ENCODE measurements at places on chromosomes 7 and 10.

DNA sequence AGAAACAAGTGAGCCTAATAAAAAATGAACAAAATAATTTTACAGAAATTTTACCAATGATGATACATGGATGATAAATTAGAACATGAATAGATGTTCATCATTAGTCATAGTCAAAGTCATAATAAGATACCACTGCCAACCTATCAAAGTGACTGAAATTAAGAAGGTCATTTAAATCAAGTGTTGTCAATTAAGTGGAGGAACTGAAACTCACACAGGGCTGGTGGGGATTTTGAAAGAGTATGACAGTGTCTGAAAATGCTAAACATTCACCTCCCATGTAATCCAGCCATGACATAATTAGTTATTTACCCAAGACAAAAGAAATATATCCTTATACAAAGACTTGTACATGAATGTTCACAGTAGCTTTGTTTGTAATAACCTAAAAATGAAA, 57.1 kb upstream of the DYNC1I1 start:
- no peak for DNase-seq

GRCh38 chr7:82036146-82036886, 266.5 kb upstream of the HGF start:
- peak; percentile 73 for DNase-seq

DNA sequence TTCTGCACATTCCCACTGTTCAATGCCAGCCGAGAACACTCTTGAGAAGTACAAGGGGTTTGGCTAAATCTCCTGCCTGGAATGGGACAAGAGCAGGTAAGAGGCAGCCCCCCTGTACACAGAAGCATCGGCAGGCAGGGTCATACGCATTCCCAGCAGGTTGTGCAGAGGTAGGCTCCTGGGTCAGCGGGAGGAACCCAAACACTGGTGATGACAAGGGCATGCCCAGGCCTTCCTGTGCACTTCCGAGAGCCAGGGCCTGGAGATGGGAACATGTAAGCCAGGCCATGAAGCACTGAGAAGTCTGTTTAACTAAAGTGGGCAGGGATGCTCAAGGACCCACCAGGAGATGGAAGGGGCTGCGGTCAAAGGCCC, 130.3 kb upstream of the CHST15 start:
- no peak for DNase-seq

DNA sequence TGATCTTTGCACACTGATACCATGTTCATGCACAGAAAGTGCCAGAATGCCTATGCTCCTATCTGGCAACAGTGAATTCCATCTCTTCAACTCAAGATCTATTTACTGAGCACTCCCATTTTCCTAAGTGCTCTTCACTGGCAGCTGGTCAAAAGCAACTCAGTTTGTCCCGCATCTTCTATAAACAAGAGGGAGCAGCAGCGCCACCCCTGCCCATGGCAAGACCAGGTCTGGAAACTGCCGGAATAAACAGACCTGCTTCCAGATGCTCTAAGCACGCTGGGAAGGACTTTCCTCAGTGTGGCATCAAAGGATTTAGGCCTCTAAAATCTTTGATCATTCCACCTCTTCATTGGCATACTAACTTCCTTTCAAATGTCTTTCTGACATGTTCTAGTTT, 104.4 kb upstream of the MACROH2A2 start:
- no peak for DNase-seq

GRCh38 chr7:123624527-123625183, 23.0 kb downstream of the ASB15 start:
- DNase-seq, result peak; percentile 51

DNA sequence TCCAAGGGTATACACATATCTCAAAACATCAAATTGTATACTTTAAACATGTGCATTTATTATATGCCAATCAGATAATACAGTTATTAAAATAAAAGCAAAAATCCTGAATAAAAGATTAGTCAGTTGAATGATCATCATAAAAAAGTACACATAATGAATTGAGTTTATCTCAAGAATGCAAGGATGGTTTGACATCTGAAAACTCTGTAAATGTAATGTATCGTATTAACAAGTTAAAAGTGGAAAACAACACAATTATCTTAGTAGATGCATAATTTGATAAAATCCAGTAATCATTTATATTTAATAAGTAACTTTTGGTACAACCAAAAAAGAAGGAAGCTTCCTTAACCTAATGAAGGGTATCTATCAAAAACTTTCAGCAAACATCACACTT, 86.6 kb downstream of the COL28A1 start:
- no peak for DNase-seq

DNA sequence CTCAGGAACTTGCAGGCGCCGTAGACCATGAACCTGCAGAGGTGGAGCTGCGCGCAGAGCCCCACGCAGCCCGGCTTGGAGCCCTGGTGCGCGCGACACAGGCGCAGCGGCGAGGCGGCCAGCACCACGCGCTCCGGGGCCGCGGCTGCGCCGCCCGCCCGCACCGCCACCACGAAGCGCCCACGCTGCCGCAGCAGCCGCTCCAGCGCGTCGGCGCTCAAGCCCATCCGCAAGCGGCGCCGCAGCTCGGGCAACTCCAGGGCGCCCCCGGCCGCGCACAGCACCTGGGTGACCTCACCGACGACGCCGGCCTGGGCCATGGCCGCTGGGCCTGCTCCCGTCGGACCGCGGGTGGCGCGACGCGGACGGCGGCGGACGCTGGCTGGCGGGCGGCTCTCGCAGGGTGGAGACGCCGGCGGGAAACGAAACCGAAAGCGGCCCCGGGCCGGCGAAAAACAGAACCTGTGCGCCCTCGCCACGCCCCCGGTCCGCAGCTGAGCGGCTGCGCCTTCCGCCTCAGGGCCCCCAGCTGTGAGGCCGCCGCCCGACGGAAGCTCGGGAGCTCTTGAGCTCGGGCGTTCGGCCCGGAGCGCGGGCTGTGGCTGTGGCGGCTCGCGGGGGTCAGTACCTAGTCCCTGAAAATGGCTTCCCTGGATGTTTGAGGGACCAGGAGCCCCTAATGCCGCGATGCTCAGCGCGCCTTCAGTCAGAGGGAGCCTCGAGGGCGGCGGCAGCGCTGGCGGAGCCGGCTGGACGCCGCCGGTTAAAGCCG, at the start of gene PARP12:
TSS of gene PARP12 (minus strand) at position 424 of the 772 bp plus-strand sequence. CDS start at position 320, 104 bp downstream.
- peak; percentile 70 for DNase-seq

DNA sequence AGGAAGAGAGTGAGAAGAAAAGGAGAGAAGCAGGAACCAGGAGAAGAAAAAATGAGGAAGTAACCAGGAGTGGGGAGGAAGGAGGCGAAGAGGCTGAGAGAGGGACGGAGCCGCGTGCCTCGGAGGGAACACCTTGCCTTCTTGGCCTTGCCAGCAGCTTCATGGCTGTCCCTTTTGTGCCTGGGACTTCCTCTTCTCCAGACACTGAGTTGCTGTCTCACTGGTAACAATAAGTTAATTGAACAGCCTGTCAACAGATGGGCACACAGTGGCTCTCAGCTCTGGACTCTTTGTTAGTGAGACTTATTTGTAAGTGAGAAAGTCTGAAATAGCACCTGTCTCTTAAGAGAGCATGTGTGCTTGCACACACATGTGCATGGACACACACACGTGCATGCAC, 83.2 kb downstream of the GATA3 start:
- no peak for DNase-seq

DNA sequence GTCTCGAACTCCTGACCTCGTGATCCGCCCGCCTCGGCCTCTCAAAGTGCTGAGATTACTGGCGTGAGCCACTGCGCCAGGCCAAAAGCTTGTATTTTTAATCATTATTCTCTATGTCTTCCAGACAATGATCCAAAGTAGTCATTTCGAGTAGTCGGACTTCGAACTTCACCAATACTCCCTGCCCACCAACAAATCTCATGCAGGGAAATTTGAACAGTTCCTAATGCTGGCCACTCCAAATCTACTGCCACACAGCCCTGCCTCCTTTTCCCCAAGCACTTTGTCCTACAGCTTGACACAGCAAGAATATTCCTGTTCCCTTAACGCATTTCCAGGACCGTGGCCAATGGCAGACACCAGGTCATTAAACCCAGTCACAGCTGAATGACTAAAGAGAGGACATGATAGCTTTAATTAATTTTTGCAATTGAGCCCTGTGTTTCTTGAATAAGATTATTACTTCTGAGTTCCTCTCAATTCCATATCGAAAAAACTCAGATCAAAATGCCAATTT, 142.3 kb upstream of the NRP1 start:
- DNase-seq, result no peak

DNA sequence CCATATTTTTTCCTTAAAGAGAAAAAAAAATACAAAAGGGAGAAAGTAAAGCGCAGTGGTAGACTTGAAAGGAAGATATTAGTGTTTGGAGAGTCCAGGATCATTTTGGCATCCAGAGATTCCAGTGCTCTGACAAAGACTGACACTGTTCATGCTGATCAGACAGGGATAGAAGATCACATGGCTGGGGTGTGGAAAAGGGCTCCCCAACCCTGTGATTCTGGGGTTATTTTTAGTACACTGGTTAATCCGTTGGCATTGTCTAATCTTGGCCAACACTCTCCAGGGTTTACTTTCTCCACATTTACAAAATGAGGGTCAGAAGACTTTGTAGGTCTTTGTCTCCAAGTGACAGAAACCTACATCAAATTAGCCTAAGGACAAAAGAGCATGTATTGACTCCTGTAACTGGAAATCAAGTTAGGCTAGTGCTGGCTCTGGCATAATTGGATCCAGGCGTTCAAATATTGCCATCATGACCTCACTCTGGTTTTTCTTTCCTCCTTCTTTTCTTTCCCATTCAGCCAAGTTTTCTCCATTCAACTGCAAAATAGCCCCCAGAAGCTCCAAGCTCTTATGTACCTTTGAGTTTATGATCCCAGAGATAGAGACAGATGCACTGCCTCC, 181.6 kb downstream of the PHTF2 start:
- DNase-seq, result no peak

DNA sequence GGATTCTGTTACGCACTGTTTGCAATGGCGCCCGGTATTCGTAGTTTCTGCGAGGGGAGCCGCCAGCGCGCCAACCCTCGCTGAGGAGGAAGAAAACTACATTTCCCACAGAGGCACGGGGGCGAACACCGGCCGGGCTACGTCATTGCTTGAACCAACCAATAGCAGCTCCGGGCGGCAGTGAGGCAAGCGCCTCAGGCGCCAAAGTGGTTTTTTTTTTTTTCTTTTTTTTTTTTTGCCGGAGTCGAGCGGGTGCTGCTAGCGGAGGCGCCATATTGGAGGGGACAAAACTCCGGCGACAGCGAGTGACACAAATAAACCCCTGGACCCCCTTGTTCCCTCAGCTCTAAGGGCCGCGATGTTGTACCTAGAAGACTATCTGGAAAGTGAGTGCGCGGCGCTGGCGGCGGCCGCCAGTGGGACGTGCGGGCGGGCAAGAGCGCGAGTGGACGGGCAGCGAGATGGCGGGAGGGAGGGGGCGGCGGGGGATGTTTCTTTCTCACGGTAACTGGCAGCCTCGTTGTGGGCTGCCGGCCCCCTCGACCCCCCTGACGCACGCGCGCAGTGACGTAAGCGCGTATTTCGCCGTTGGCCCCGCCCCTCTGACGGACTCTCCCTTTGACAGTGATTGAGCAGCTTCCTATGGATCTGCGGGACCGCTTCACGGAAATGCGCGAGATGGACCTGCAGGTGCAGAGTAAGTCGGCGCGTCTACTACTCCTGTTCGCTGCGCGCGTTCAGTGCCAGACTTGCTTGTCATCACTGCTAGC, at the start of gene ING3:
TSS of gene ING3 (plus strand) at position 239 of the 770 bp plus-strand sequence. CDS start at position 359, 120 bp downstream.
- DNase-seq, result peak; percentile 97

GRCh38 chr7:90334193-90334843, 12.2 kb upstream of the GTPBP10 start:
- no peak for DNase-seq

DNA sequence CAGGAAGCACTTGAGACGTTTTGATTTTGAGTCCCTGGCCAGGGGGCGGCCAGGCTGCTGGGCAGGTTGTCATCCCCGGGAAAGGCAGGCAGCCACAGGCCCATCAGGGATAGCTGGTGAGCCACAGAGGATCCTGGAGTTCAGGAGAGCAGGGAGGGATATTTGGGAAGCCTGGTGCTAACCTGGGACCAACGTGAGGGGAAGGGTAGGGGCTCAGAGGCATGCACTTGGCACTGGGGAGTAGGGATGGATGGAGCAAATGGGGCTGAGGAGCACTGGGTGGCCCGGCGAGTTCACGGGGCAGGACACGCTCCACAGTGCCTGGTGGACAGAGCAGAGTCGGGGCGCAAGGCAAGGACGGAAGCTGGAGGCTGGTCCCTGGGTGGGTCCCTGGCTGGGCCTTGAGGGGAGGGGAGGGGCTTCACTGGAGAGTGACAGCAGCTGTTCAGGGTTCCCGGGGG, 30.2 kb downstream of the LRRC27 start:
- no peak for DNase-seq

DNA sequence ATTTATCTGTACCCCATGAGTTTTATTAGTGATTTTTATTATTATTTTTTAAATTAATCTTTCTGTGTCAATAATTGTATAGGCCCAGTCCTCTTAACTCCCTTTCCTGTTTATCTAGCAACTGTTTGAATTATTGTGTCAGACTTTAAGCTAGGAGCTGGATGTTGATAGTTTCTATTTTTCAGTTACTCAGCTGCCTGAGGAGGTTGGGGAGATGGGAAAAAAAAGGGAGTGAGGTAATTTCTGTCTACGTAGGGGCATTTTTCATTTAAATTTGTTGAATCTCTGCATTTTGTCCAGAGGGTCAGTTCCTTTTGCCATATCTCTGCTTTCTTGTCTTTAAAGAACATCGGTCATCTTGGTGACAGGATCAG, 5.0 kb upstream of the ZNF518A start:
- DNase-seq, result no peak

DNA sequence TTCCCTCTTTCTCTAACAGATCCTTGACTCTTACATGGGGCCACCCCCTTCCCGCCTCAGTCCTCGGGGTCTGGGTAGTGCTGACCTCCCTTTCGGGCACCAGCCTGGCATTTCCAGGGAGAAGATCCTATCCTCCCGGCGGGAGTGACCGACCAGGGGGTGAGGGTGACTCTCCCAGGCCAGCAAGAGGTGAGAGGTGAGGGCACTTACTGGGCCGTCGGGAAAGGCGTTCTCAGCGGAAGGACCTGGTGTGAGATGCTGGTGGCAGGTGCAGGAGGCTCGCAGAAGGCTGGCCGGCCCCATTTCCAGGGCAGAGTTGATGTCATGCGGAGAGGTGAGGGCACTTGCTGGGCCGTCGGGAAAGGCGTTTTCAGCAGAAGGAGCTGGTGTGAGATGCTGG, 4.2 kb upstream of the FOXL3 start:
- no peak for DNase-seq

DNA sequence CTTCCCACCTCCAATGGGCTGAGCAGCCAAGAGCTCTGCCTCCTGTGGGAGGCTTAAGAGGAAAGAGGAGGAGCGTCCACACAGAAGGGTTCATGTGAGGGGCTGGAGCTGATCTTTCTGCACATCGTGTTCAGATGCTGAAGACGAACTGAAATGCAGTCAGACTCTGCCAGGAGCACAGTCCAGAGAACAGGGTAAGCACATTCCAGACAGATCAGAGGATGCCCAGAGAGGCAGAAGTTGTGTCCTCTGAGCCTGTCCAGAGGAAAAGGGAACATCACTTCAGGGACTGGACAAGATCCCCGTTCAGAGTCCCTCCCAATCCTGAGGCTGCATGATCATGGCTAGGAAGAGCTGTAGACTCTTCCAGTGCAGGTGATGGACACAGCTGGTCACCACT, 72.9 kb downstream of the ITIH5 start:
- no peak for DNase-seq
